ENCODE measurements at places on chromosomes 11 and 22.

DNA sequence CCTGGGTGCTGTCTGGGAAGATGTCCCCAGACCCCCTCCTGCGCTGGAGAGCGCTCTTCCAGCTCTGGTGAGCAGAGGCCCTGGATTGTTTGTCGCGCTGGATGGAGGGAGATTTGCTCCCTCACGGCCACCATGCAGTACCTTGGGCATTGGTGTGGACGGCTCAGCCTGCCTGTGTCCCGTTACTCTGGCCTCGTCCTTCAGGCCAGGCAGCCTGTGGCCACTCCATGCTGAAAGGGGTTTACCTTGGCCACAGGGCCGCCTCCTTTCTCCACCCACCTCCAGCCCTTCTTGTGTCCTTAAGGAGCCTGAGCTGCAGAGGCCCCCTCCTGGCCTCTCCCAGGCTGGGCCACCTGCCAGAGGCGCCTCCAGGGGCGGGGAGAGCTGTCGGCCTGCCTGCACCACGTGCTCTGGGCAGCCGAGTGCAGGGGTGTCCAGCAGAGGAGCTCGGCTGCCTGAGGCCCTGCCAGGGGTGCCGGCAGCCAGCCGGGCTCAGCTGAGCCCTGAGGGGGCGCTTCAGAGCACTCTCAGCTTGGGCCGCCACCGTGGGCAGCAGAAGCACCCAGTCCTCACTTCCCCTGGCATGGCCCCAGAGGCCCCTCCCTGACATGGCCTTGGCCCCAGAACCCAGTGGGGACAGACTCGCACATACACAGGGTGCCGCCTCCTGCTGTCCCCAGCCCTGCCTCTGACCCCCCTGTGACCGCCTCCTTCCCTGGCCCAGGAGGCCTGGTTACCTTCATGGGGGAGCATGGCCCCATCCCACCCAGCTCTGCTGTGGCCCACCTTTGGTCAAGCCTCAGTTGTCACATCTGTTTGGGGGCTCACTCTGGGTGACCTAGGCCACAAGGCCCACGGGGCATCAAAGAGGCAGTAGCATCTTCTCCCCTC lies 3.4 kb downstream of the CCND1 start:
- DNase-seq: no peak

- DNase-seq: no peak
Measured at GRCh38 chr11:13762718-13763117, 94.2 kb downstream of the FAR1 start.

GRCh38 chr11:86081455-86081854 lies 12.6 kb upstream of the PICALM start:
- no peak for DNase-seq

DNA sequence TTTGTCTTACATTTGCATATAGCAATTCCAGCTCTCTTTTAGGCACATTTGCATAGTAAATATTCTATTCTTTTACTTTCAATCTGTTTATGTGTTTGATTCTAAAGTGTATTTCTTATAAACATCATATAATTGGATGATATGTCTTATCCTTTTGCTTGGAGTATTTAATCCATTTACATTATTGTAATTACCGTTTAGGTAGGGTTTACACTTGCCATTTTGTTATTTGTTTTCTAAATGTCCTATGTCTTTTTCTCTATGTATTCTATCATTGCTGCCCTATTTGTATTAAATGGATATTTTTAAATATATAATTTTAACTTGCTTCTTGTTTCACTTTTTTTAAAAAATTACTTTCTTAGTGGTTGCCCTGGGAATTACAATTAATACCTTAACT lies 22.8 kb upstream of the ACCSL start:
- no peak for DNase-seq

- DNase-seq: no peak
Measured at GRCh38 chr22:20438678-20439492, 1.3 kb upstream of the SCARF2 start.

DNA sequence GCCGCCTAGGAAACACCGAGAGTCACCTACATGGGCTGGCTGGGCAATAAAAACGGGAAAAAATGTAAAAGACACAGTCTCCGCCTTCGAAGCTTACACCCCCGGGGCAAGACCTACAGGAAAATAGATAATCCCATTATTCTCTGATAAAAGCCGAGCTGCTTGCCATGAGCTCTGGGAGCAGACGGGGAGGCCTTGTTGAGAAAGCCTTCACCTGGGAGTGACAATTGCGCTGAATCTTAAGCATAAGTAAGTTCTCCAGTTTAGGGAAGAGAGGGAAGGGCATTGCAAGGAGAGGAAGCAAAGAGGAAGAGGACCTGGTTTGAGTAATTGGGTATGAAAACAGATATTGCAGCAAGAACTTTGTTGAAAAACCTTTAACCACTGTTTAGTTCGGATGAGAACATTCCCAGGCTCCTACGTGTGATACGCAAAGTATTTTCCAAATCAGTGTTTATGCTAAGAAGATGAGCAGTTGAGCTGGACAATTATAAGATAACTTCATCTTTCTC lies 813 bp upstream of the BTBD10 start:
- peak; percentile 25 for DNase-seq

GRCh38 chr22:27662359-27663301 lies 138.9 kb downstream of the MN1 start:
- DNase-seq: no peak

DNA sequence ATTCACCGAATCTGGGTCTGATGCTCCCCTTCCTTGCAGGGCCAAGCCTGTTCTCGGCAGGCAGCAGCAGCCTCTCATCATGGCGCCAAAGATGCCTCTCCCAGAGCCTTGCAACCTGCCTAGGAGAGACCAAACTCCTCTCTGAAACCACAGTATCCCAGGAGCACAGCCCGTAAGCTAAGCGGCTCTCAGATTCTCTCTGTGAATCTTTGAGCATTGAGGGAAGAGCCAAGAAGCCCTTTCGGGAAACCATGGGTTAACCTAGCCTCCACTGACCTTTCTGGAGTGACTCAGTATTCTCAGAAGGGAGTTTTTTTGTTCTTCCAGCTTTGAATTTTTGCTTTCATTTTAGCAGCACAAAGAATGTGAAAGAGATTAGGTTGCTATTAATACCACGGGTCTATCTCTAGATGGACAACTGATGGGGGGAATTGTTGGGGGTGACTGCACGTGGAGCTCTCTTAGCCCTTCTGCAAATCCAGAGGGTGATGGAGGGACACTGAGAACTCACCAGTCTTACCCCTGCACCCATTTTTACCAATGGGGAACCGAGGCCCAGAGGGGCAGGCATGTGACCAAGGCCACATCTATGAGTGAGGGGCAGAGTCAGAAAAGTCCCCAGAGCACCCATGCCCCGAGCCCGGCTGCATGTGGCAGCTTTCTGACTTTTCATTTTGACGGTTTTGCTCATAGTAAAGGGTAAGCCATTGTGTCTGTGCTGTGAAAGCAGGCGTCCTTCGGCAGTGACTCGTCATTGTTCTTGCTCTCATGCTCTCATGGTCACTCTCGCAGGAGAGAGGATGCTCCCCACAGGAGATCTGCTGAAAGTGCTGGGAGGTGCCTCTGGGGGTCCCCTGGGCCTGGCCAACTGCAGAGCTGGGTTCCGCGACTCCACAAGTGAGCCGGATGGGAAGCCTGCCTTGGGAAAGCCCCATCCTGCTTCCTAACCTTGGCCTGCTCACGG lies 36.0 kb downstream of the IRAG1 start:
- no peak for DNase-seq

GRCh38 chr11:908273-908672 lies 2.3 kb downstream of the CHID1 start:
- no peak for DNase-seq

- DNase-seq: no peak
Measured at GRCh38 chr11:46159680-46160079, 38.4 kb upstream of the PHF21A start.

DNA sequence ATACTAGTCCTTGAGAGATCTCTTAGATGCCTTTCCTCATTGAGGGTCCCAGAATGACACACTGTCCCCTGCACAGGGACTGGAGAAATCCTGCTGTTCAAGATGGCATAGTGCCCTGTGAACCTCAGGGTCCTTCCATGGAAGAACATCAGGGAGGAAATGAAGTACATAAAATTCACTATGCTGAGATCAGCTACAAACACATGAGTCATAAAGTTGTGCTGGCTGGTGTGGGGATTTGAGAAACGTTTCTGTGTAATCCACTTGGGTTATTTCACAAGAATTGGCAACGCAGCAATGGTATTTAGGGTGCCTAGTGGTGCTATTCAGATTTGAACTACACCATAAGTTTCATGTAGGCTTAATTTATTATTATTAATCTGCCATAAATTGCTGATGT lies 174.4 kb downstream of the MAML2 start:
- DNase-seq: no peak

GRCh38 chr11:9120664-9121468 lies 29.5 kb upstream of the SCUBE2 start:
- DNase-seq: no peak

GRCh38 chr11:36023922-36024321 lies 80.1 kb downstream of the LDLRAD3 start:
- no peak for DNase-seq

DNA sequence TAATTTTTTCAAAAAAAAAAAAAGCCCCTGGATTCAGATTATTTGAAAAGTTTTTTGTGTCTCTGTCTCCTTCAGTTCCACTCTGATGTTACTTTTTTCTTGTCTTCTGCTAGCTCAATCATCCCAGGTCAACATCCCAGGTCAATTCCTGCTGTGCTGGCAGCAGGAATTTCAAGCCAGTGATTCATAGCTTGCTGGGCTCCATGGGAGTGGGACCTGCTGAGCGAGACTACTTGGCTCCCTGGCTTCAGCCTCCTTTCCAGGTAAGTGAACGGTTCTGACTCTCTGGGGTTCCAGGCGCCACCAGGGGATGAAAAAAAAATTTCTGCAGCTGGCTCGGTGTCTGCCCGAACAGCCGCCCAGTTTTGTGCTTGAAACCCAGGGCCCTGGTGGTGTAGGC lies 31.4 kb downstream of the PLAAT5 start:
- no peak for DNase-seq

DNA sequence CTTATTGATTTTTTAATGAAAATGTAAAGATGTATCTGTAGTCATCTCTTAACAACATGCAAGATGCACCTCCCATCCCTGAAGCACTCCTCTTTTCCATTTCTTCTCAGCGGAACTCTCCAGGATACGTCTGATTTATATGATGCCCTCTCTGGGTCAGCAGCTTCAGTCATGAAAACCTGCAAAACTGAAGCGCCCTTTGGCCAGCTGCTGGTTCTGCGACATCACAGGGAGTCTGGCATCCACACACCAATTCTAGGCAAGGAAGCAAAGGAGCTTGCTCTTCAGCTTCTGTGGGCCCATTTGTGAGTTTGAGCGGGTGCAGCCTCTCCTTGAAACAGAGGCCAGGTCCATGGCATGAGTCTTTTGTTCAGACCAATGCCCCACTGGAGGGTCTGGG lies 1253.3 kb downstream of the TBC1D22A start:
- DNase-seq: no peak

- DNase-seq: no peak
Measured at GRCh38 chr11:10694486-10695239, 1.1 kb upstream of the IRAG1 start.

DNA sequence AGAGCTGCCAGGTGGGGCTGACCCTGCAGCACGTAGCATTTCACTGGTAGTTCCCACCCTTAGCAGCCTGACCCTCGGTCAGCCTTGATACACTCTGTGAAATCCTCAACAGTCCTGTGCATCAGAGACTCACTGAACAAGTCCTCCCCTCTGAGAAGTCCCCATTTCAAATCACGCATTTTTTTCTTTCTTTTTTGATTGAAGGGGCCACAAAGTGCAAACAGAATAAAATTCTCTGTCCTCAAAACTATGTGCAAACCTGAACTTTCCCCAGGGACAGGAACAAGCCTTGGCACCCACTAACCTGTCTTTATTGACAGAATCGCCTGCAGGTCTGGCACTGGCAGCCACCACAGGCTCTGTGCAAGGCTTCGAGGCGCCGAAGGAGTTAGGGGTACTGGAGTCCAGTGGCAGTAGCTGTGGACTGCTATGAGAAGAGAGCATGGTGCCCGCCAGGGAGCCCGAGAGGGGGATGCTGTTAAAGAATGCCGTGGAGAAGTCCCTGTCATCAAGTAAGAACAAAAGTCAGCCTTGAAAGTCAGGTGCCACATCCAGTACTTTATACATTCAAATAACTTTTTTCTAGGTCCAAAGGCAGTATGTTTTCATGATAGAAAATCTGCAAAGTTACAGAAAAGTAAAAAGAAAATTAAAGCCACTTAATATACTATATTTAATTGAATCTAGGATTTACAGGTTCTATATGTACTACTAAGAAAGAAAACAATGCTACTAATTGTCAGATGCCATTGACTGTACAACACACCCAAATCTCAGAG lies 53.8 kb downstream of the HIRA start:
- DNase-seq: no peak

DNA sequence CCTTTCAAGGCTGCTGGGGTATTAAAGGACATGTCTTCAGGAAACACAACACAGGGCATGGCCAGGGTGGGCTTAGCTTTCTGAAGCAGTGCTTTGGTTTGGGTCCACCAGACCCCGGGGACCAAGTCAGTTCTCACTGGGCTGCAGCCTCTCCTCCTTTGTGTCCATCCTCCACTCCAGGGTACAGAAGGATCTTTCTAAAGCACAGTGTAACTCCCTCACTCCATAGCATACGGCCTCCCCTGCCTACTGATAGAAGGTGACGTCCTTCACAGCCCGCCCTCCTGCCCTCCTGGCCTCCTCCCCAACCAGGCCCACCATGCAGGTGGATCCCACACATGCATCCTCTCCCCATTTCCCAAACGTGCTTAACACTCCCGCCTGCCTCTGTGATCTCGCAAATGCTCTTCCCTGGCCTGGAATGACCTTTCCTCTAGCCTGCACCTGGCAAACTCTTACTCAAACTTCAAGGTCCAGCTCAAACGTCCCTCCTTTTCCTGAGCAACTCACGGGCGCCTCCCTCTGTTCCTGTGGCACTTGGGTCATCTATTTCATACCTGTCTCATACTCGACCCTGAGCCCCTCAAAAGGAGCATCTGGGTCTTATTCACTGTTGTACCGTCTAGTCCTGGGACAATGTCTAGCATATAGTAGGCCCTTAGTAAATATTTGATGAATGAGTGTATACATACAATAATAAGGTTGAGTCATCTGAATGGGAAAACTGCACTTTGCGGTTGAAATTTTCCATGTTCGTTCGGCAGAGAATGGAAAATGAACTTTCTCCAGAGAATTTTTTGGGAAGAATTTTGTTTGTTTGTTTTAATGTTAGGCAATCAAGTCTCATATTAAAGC lies 187.7 kb downstream of the EFCAB6 start:
- no peak for DNase-seq

GRCh38 chr11:39288011-39288410 lies 2171.4 kb downstream of the LRRC4C start:
- no peak for DNase-seq

- DNase-seq: no peak
Measured at GRCh38 chr11:125902277-125902926, 604 bp downstream of the PUS3 start.

DNA sequence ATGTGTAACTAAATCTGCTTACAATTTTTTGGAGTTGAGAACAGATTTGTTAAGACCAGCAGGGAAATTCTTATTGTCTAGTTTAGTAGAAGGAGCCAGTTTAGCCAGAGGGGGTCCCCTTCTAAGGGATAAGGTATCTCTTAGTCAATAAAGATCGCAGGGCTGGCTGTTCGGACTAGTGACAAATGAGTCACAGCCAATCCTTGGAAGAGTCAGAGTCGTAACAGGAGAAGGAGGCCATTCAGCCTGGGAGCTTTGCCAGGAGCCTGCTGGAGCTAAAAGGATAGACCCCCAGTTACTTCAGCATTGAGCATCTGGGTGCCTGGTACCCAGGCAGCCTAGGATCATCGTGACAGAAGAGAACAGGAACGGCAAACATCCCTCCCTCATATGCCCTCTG lies 191.6 kb upstream of the ARHGAP20 start:
- DNase-seq: no peak

Data from NCI-H2107 (cell line).